Breast epithelium (tissue), 4 donors: ENCODE measurements at places on chromosomes 5 and 9. TPM values are rescaled to one million over a fixed set of nuclear protein-coding genes. Genes with fewer than 3 reads are reported as not detected.

DNA sequence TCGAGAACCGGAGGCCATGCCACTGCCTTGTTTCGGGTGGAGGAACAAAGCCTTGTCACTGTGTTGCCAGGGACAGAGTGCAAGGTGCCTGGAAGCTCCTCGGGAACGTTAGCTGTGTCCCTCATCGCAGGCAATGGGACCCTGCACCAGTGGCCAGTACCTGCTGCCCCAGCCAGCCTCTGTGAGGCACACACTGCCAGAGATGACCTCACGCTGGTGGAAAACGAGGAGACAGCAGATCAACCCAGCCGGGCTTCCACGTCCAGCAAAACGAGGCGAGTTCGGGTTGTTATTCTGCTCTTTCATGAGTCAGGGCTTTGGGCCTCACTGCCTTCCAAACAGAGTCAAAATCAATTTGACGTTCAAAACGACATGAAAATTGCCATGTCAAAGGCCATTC is 104.1 kb downstream of the ADAMTS2 start:
- peak; percentile 45 for DNase-seq

GRCh38 chr9:121483049-121483448 is 16.6 kb downstream of the GGTA1 start:
- DNase-seq = no peak

DNA sequence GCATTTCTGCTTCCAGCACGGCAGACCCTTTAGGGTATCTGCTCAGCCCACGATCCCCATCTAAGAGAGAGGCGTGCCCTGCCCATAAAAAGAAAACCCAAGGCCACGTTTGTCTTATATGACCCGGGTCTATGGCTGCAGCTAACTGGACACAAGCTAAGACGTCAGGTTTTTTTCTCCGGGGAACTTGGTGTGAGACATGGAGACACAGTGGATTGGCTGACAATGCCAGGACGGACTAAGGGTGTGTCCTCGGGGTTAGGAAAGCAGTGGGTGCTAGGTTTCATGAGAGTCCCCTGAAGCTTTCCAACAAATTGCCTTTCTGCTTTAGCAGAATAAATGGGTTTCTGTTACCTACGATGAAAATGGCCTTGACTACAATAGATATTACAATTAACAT is 7.1 kb upstream of the FBP2 start:
- no peak for DNase-seq

DNA sequence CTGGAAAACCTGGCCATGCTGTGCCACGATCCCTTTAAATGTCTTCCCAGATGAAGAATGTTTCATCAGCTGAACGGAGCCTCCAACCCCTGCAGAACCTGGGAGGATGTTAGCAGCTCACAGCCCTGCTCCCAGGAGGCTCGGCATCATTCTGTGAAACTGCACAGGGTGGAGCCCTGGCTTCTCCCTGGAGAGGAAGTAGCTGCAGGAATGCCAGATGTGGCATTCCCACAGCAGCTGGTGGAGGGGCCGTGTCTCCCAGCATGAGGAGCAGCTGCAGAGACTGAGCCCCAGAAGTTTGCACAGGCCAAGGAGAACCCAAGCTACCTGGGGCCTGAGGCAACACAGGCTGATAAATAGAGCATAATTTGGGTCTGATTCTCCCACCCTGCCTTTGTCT is 165.8 kb upstream of the MAP3K1 start:
- DNase-seq = no peak

GRCh38 chr5:123099514-123100151 is 10.6 kb downstream of the PRDM6 start:
- DNase-seq = no peak

DNA sequence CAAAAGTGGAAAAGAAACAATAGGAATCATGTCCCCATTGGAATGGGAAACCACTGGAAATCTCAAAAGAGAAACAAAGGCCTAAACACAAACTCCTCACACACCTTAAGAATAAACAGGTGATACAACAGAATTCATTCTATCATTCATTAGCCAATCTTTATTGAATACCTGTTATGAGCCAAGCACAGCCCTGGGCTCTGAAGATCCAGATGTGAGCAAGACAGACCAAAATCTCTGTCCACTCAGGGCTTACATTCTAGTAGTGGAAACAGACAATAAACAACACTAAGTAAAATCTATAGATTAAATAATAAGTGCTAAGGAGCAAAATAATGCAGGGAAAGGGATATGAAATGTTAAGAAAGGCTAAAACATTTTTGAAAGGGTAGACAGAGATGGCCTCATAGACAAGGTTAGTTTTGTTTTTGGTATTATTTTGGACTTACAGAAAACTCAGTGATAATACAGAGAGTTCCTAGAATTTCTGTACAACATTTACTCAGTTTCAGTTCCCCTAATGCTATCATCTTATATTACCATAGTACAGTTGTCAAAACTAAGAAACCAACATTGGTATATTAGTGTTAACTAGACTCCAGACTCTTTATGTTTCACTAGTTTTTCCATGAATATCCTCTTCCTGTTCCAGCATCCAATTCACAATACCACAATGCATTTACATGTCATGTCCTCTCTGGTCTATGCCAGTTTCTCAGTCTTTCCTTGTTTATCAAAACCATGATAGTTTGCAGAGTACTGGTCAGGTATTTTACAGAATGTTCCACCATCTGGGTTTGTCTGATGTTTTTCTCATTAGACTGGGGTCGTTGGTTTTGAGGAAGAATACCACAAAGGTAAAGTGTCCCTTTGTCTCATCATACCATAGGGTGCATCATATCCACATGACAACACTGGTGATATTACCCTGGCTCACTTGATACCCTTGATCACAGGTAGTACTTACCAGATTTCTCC is 103.7 kb downstream of the SIL1 start:
- no peak for DNase-seq

DNA sequence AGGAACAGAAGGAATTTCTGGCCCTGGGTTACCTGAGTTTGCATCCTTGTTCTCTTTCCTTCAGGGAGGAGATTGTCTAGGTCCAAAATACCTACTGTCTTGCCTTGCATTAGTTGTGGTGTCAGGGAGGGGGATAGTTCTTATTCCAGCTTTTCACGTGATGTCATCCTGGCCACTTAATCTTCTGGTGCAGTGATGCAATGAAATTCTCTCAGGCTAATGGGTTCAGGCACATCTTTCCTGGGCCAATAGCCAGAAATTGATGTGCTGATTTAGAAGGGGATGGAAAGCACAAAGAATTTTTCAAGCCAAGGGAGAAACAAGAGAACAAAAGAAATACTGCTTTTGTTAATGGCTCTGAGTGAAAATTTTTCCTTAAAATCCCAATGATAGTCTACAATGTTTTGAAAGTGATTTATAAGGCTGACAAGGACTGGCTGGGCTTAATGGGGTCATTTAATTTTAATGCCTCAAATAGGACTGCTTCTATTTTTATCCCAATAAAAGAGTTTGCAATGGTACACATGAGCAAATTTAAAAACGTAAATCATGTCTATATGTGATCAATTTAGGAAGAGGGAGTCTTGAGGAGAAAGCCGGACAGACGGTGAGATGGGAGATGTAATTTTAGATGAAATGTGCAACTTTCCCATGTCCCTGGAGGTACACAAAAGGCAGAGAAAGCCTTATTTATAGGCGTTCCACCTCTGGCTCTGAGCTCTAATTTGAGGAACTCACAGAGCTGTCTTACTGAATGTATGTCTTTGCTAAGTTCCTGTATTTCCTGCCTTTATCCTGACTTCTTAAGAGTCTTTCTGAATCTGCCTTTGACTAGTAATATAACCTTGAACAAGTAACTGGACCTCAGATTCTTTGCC is 89.3 kb upstream of the SV2C start:
- no peak for DNase-seq

DNA sequence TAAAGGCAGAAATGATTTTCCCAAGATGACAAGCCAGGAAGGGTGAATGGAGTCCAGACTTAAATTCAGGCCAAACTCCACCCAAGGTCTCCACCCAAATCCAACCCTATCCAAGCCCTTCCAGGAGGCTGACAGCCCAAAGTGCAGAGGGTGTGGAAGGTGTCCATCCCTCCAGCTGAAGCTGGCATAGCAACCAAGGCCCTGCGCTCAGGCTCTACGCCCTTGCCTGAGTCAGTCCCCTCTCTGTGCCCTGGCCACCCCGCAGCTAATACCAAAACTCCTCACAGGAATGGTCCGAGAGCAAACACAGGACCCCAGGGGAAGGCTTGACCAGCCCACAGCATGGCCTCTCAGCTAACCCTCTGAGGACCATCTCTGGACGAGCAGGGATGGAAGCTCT is 2.1 kb downstream of the SEPTIN8 start:
- no peak for DNase-seq

DNA sequence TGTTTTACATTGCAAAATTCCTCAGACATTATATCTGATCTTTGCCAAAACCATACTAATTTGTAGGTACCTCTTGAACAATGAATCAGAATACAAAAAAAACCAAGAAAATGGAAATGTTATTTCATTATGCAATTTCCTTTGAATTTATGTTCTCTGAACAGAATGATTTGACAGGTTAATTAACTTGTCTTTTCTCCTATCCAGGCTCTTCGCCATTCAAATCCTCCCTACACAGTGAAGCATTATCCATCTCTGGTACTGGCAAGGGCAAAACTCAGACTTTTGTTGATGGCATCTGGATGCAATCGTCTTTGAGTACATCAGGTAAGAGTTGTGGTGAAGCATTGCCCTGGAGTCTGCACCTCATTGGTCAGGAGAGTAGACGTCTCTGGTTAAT is 655.7 kb upstream of the ITGA1 start:
- DNase-seq = no peak

GRCh38 chr5:37839407-37840052 is at the start of gene GDNF:
Gene GDNF (minus strand): TSS chr5:37840041. CDS start chr5:37834796, 5,245 bp downstream.
- no peak for DNase-seq

GRCh38 chr5:173302546-173303155 is 25.6 kb downstream of the STC2 start:
- DNase-seq = no peak

DNA sequence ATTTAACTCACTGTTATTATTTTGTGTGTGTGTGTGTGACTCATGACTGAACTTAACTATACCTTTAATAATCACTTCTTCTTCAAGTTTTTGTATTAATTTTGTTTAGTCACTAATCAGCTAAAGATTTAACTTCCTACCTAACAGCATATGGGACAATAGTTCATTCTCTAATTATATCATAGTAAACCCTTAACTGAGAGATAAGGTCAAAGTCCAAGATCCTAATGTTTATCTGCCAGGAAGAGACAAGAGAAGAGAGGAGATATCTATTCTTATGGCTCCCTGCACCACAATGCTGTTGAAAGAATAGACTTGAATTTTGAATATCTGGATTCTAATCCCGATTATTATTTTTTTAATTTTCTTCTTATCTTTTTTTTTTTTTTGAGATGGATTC is 28.1 kb downstream of the FREM1 start:
- DNase-seq = no peak

GRCh38 chr9:108569624-108570023 is 286.2 kb downstream of the ACTL7B start:
- DNase-seq = peak; percentile 62

IL33 gene
- total RNA-seq = 12.4 TPM

JADE2 gene
- 39.0 TPM for total RNA-seq

DNAI1 gene
- 1.6 TPM for total RNA-seq
